ENCODE measurements at places on chromosomes 4 and X.
A peak's percentile ranks its signal among the peaks of the same experiment; 100 is the strongest.

DNA sequence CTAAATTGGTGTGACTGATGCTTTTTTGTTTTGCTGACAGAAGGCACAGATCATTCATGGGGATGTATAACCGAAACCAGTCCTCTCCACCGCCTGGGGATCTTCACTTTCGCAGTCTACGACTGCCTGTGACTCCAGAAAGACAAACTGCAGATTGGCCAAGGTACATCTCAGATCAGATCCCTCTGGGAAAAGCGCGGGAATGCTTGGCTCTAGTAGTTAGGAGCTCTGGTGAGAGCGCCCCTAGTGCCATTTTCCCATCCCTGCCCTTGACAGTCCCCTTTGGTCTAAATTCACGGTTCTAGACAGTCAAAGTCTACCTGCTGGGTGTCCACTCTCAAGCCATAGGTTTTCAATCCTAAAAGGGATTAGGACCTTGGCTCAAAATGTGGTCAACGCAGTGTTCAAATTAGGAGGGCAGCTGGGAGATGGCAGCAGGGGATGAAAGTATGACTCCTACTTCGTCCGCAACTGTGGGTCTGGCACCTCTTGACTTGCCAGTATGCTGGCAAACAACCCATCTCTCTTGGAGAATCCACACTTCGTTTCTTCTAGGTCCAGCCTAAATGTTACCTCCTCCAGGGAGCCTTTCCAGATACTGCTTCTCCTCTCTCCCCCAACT lies 6.9 kb upstream of the HAND2 start:
- no peak for DNase-seq

DNA sequence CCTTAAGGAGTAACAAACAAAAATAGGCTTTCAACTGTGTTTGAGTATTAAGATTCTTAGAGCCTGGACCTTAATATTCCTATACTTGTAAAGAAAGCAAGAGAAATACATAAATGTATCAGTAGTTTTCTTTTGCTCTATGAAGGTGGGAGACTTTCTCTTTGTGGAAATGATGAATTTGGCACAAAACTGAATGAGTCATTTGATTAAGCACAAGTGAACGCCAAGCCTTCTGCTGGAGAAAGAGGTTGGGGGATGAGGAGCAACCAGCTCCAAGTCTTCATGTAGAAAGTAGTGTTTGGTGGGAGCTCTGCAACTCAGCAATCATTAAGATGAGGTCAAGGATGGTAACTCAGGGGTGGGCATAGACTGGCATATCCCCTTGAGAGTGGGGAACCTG lies 49.6 kb downstream of the MEPE start:
- no peak for DNase-seq

- no peak for DNase-seq
Measured at GRCh38 chr4:94334476-94334875, 8.2 kb downstream of the HPGDS start.

DNA sequence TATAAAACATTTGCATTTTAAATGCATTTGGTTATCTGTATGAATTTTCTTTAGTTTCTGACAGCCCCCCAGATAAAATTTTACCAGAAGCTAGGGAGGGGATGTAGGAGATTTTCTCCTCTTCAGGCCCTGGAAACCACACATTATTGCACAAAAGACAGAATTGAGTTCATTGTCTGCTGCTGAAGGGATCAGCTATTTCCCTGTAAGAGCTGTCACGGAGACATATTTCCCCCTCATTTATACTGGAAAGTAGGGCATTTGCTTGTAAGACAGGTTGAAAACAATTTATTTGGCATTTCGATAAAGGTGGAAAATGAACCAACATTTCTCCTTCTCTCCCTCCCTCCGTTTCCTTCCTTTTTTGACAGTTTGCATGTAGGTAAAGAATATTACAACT lies 241.3 kb upstream of the LCORL start:
- DNase-seq = no peak

GRCh38 chrX:86455495-86455894 lies 307.2 kb downstream of the DACH2 start:
- DNase-seq = no peak

DNA sequence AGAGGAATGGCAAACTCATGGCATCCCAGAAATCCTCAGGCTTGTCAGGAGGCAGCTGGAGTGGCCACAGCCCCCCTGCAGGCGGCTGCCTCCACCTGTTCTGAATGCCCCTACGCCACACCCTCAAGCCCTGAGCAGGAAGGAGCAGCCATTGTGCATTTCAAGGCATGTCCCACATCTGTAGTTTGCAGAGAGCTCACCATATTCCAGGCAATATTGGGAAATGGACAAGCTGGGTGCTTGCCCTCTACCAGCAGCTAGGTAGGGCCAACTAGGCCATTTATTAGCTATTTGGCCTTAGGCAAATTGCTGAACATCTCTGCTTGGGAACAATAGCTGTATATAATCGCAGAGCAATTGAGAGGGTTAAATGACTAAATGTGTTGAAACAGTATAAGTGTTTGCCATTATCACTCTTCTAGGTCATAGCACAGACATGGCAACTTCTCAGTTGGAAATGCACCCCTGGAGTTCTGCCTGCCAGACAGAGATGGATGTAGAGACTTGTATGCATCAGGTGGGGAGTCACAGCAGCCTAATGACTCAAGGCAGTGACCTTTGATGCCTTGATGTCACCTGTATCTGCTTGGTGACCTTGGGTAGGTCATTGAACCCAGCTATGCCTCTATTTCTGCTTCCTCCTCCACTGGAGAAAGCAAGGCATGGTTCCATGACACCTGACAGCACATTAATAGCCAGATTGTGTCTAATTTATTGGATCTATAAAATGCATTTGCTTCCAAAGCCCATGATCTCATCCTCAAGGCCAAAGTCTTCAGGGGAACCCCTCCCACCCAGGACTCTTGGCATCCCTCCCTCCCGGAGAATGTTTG lies 52.8 kb downstream of the FHDC1 start:
- DNase-seq = no peak

GRCh38 chr4:174120446-174121295 lies 162.8 kb downstream of the FBXO8 start:
- DNase-seq = peak; percentile 42

GRCh38 chr4:138871555-138871875 lies 144.1 kb upstream of the NOCT start:
- no peak for DNase-seq

- no peak for DNase-seq
Measured at GRCh38 chrX:143306991-143307937, 210.0 kb downstream of the SPANXN3 start.

- DNase-seq = no peak
Measured at GRCh38 chr4:97103252-97103651, 1040.0 kb downstream of the STPG2 start.

- DNase-seq = no peak
Measured at GRCh38 chrX:136387951-136388502, 87.3 kb downstream of the ADGRG4 start.

GRCh38 chr4:86757468-86757867 lies 91.7 kb downstream of the SLC10A6 start:
- DNase-seq = no peak

GRCh38 chrX:131308980-131309379 lies 19.9 kb upstream of the IGSF1 start:
- DNase-seq = no peak
